Stimulated activated CD4-positive, alpha-beta T cell treated with anti-CD3 and anti-CD28 coated beads, TNF-alpha, amount 100 ng/mL, for 1 hour (primary cell): ENCODE measurements at places on chromosomes 7 and 10.

DNA sequence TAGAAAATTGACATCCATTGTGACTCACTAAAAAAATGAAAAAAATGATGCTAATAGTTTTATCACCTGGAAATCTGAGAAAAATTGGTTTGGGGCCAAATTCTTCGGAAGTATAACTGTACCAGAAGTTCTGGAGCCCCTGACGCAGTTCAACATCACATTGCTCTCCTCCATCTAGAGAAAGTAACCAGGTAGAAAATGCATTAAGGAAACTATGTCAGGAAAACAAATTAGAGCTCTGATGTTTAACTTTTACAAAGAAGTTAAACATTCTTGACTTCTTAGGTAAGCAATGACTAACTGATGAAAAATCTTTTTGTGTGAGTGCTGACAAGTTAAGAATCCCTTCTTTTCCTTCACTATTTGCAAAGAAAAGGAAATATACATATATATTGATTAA lies 61.1 kb upstream of the TMEM196 start:
- DNase-seq = no peak

GRCh38 chr10:79333513-79333912 lies 13.8 kb upstream of the PPIF start:
- DNase-seq = no peak

DNA sequence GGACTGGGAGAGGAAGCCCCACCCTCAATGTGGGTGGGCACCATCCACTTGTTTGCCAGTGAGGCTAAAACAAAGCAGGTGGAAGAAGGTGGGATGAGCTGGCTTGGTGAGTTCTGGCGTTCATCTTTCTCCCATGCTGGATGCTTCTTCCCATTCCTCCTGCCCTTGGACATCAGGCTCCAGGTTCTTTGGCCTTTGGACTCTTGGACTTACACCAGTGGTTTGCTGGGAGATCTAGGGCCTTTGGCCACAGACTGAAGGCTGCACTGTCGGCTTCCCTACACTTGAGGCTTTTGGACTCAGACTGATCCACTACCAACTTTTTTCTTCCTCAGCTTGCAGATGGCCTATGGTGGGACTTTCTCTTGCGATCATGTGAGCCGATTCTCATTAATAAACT lies 106.3 kb downstream of the HERPUD2 start:
- no peak for DNase-seq

DNA sequence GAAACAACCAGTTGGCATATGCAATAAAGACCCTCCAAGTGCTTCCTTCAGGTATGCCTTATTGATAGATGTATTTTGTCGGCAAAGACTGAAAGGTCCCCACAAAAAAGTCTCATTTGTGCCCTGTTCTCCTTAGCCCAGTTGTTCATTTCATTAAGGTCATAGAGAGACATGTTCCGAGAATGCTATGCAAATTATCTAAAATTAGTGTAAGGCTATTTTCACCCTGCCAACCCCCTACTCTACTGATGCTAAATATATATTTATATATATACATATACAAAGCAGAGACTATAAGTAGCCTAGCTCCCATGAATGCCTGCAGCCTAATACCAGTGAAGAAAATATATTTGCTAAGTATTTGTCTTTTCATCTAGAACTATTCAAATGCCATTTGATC lies 96.7 kb upstream of the ADO start:
- DNase-seq = no peak
